IPS DF 6.9 (cell line): ENCODE measurements at places on chromosomes 7 and 10.

- H3K4me3 ChIP-seq = no peak overlapping the region
- H3K36me3 ChIP-seq = no peaks in the 10 kb centered on the region
- DNase-seq = no peak
These were observed 39.5 kb upstream of the PFKP start for GRCh38 chr10:3027866-3028265.

GRCh38 chr10:114042895-114043531 is 653 bp upstream of the ADRB1 start:
- H3K4me1 ChIP-seq = peaks cover 8% of the 10 kb centered on the region
- DNase-seq = peak; percentile 27
- peaks cover 33% of the 10 kb centered on the region for H3K27me3 ChIP-seq

GRCh38 chr10:101233863-101234262 is 4.6 kb upstream of the LBX1 start:
- H3K4me1 ChIP-seq = no peaks in the 10 kb centered on the region; the same call in 1 of the 2 replicates
- DNase-seq = no peak
- H3K4me3 ChIP-seq = no peak overlapping the region
- H3K36me3 ChIP-seq = no peaks in the 10 kb centered on the region

- DNase-seq = no peak
- no peaks in the 10 kb centered on the region; the same call in 1 of the 2 replicates for H3K4me1 ChIP-seq
- H3K27me3 ChIP-seq = no peaks in the 10 kb centered on the region
- no peaks in the 10 kb centered on the region for H3K36me3 ChIP-seq
These were observed 50.8 kb downstream of the ALOX5 start for GRCh38 chr10:45424668-45425404.

- H3K4me1 ChIP-seq = no peaks in the 10 kb centered on the region; the same call in 1 of the 2 replicates
- H3K27me3 ChIP-seq = peaks cover 2% of the 10 kb centered on the region; the same call in 1 of the 2 replicates
- no peak for DNase-seq
- H3K27ac ChIP-seq = no peak overlapping the region
- H3K36me3 ChIP-seq = no peaks in the 10 kb centered on the region
- H3K4me3 ChIP-seq = peak overlapping the region; percentile 3; the same call in 1 of the 2 replicates
These were observed 20.5 kb upstream of the ZNF273 start for GRCh38 chr7:64882341-64883112.

DNA sequence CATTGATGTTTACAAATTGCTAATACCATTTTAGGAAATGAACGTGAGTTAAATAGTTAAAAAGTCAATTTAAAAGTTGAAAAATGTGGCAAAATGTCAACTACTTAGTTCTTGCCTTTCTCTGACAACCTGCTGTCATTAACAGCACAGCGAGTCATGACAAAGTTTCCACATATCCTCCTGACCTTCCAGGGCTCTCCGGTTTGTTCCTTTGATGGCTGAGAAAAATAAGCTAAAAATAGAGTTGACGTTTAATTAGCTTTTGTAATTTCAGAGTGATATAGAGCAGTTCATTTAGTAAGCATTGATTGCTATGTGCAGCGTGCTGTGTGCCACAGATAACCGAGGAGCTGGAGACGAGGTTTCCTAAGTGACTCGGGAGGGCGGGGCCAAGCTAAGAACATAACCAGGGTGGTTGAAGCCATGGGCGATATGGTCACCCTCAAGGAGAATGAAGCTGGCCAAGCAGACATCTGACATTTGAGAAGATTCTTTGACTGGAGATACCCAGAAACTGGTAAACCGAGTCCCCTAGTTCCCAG is 47.9 kb downstream of the OGDH start:
- H3K4me3 ChIP-seq = no peak overlapping the region
- no peak for DNase-seq
- H3K27me3 ChIP-seq = no peaks in the 10 kb centered on the region
- H3K27ac ChIP-seq = no peak overlapping the region
- H3K4me1 ChIP-seq = no peaks in the 10 kb centered on the region

GRCh38 chr10:6382081-6382480 is 179.3 kb downstream of the PFKFB3 start:
- no peaks in the 10 kb centered on the region for H3K36me3 ChIP-seq
- no peak overlapping the region for H3K4me3 ChIP-seq
- H3K27me3 ChIP-seq = no peaks in the 10 kb centered on the region
- no peak overlapping the region for H3K27ac ChIP-seq
- no peaks in the 10 kb centered on the region for H3K4me1 ChIP-seq
- no peak for DNase-seq

GRCh38 chr7:620056-620455 is 100.4 kb upstream of the PDGFA start:
- H3K27me3 ChIP-seq = no peaks in the 10 kb centered on the region
- no peak overlapping the region for H3K4me3 ChIP-seq
- no peaks in the 10 kb centered on the region; the same call in 1 of the 2 replicates for H3K36me3 ChIP-seq
- no peak overlapping the region for H3K27ac ChIP-seq
- no peak for DNase-seq
- H3K4me1 ChIP-seq = peaks cover 4% of the 10 kb centered on the region; the same call in 1 of the 2 replicates

GRCh38 chr7:11726001-11726793 is 105.8 kb downstream of the THSD7A start:
- no peak for DNase-seq
- H3K36me3 ChIP-seq = no peaks in the 10 kb centered on the region
- H3K27me3 ChIP-seq = no peaks in the 10 kb centered on the region
- H3K4me1 ChIP-seq = no peaks in the 10 kb centered on the region
- H3K27ac ChIP-seq = no peak overlapping the region

GRCh38 chr10:110681023-110681681 is 37.0 kb downstream of the RBM20 start:
- H3K27me3 ChIP-seq = no peaks in the 10 kb centered on the region
- peak; percentile 43 for DNase-seq
- H3K4me1 ChIP-seq = peaks cover 2% of the 10 kb centered on the region

DNA sequence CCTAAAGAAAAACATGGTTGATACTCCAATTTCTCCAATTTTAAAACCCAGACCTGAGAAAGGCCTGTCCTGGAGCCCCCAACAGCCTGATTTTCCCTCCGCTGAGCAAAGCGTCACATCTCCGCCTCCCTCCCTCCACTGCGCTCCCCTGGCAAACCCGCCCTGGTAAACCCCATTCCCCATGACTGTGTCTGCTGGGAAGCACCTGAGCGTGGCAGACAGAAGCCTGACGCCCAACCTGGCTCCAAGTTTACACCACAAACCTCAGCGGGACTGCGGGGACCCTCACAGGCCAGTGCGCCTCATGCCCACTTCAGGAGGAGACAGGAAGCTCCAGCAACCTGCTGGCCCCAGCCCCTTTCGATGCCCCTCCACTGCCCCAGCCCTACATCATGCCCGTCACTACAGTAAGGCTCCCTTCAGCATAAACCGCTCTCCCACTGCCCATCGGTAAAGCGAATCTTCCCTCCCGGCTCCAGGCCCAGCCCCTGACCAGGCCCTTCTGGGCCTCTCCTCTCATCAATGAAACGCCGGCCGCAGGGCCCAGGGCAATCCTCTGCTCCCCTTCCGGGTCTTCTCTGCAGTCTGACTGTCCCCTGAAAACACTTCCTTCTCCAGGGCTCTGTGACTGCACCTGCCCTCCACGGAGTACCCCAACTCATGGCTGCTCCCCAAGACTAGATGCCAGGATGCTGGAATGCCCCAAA is 233.3 kb downstream of the MAD1L1 start:
- no peaks in the 10 kb centered on the region; the same call in 1 of the 2 replicates for H3K4me1 ChIP-seq
- H3K4me3 ChIP-seq = no peak overlapping the region
- no peak overlapping the region for H3K27ac ChIP-seq
- H3K36me3 ChIP-seq = no peaks in the 10 kb centered on the region
- H3K27me3 ChIP-seq = no peaks in the 10 kb centered on the region

DNA sequence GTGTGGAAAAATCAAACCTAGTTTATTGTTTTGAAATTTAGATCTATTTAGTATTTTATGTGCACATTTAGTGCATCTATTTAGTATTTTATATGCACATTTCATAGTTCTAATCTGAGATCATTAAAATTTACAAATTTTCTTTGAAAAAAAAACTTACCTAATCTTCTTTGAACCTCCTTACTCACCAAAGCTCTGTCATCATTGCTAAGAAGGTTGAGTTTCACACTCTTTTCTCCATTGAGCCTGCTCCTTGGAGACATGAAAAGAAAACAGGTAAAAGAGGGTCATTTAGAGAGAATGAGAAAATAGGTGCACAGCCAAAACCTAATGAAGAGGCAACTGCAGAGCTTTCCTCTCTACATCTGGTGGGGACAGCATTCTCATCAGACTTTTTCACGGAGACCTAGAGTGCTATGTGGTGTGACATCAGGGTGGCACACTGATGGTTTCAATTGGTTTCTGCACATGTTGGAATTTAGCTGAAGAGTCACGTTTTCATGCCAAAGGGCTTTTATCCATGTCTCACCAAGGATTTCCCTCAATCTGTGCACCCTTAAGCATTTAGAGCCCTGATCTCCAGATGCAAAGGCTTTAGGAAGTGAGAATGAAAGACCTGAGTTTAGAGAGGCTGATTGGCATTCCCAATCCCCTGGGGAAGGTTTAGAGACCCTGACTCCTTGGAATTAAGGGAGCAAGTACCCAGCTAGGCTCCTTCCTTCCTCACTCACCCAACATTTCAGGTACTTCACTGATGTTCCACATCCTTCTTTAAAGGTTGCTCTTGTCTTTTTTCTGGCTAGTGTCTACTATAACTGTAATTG is 89.2 kb upstream of the CAPZA2 start:
- H3K27me3 ChIP-seq = peaks cover 1% of the 10 kb centered on the region; the same call in 1 of the 2 replicates
- no peak overlapping the region for H3K27ac ChIP-seq
- no peak for DNase-seq

DNA sequence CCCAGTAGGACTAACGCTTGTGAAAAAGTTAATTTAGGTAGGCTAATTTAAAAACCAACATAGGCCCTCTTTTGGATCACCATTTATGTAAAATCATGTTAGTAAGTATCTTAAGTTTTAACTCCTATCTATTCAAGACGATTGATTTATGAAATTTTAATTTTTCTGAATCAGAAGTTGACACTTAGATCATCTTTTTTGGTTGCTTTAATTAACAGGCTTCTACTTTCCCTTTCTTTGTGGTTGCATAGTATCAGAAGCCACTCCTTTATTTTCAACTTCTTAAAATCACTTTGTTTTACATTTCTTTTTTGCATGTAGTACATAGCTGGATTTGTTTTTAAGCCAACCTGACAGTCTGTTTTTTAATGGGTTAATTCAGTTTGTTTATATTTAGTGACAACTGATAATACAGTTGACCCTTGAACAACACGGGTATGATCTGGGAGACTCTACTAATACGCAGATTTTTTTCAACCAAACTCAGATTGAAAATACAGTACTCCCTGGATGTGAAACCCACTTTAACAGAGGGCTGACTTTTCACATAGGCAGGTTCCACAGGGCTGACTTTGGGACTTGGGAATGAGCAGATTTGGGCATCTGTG is 69.7 kb upstream of the SYPL1 start:
- no peaks in the 10 kb centered on the region for H3K36me3 ChIP-seq
- no peak overlapping the region for H3K27ac ChIP-seq
- DNase-seq = no peak
- H3K27me3 ChIP-seq = no peaks in the 10 kb centered on the region
- no peaks in the 10 kb centered on the region; the same call in 1 of the 2 replicates for H3K4me1 ChIP-seq
- H3K4me3 ChIP-seq = no peak overlapping the region

DNA sequence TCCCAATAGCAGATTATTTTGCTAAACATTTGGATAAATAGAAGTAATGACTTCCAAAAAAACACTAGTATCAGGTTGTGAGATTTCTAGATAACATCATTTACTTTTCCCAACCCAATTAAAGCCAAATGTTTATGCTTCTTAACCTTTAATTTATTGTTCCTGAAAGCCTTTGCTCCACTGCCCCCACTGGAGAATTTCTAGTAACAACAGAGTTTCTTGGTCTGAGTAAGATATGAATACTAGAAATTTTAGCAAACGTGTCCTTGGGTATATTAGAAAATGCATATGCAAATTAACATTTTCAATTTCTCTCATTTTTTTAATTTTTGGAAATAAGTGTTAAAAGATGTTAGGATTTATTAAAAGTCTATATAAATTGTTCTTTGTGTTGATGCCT is 958.0 kb upstream of the PHF14 start:
- H3K4me3 ChIP-seq = no peak overlapping the region
- H3K36me3 ChIP-seq = peaks cover 4% of the 10 kb centered on the region; the same call in 1 of the 2 replicates
- no peak for DNase-seq
- no peaks in the 10 kb centered on the region for H3K4me1 ChIP-seq
- H3K27ac ChIP-seq = no peak overlapping the region

GRCh38 chr7:24788961-24789576 is 31.8 kb upstream of the GSDME start:
- no peak overlapping the region for H3K27ac ChIP-seq
- H3K36me3 ChIP-seq = no peaks in the 10 kb centered on the region
- no peak overlapping the region for H3K4me3 ChIP-seq
- no peaks in the 10 kb centered on the region for H3K4me1 ChIP-seq

- no peak for DNase-seq
- no peaks in the 10 kb centered on the region for H3K4me1 ChIP-seq
- H3K27me3 ChIP-seq = no peaks in the 10 kb centered on the region
- H3K4me3 ChIP-seq = no peak overlapping the region
- H3K36me3 ChIP-seq = no peaks in the 10 kb centered on the region
These were observed 160.1 kb downstream of the CCDC3 start for GRCh38 chr10:12841426-12841825.

DNA sequence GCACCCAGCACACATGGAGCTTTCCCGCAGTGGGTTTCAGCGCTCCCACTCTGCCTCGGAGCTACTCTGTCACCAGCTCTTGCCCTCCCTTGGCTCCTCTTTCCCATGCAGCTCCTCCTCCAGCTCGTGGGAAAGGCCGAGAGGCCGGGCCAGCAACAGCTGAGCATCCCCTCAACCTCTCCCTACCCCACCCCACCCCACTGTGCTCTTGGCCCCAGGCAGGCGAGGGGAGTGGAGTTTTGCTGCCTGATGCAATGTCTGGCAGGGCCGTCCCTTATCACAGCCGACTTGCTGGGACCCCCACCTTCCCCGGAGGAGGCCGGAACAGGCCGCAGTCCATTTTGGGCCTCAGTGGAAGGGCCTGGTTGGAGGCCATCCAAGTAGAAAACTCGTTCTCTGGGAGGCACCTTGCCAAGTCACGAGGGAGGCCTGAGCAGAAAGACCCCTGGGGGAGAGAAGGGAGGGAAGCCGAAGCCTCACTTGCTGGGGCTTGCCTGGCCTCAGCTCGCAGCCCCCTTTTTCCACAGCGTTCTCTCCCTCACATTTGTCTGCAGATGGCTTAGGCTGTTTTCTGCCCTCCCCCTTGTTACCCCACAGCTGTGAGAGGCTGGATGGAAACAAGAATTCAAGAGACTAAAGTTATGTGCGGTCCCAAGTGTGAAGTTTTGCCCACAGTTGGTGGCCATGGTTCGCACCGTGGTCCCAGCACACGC is 35.3 kb downstream of the CHST3 start:
- no peaks in the 10 kb centered on the region for H3K27me3 ChIP-seq
- 0 out of 2 replicates have a peak, but pooled peaks cover 1% of the 10 kb centered on the region for H3K4me1 ChIP-seq
- no peak overlapping the region for H3K4me3 ChIP-seq
- no peak overlapping the region for H3K27ac ChIP-seq
- no peak for DNase-seq
- no peaks in the 10 kb centered on the region for H3K36me3 ChIP-seq

DNA sequence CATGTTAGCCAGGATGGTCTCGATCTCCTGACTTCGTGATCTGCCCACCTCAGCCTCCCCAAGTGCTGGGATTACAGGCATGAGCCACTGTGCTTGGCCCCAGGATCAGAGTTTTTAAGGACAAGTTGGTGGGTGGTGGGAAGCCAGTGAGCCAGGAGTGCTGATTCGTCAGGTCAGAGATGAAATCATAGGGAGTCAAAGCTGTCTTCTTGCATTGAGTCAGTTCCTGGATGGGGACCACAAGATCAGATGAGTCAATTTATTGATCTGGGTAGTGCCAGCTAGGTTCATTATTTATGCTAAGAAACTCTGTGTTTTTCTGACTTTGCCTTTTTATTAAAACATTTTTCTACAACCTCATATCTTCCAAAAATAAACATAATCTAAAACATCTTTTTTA is 423.8 kb downstream of the ARL4A start:
- no peaks in the 10 kb centered on the region for H3K27me3 ChIP-seq
- DNase-seq = no peak
- no peaks in the 10 kb centered on the region for H3K36me3 ChIP-seq
- no peaks in the 10 kb centered on the region for H3K4me1 ChIP-seq
- H3K4me3 ChIP-seq = no peak overlapping the region
